K562 (cell line): ENCODE measurements at places on chromosomes 4 and X.

- H3K27ac ChIP-seq, result no peak overlapping the region
- H3K4me3 ChIP-seq, result no peak overlapping the region
- H3K27me3 ChIP-seq, result no peaks in the 10 kb centered on the region
- H3K36me3 ChIP-seq, result no peaks in the 10 kb centered on the region
- H3K4me1 ChIP-seq, result no peaks in the 10 kb centered on the region
Observed at GRCh38 chr4:5638316-5638715, 70.0 kb downstream of the EVC2 start.

DNA sequence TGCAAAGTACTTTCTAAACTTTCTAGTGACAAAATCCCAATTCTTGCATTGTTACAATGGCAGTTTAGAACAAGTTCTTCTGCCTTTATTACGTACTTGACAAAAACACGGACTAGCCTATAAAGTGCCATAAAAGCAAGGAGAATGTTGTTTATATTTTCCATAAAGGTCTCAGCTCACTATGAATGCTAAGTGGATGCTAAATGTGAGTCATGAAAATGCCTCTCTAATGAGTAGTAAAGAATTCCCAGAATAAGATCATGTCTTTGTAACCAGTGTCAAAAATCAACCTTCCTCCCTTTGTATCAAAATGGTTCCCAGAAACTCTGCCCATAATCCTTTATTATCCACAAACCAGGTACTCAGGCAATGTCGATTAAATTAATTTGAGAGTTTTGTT is 539.8 kb upstream of the SLIT2 start:
- H3K4me3 ChIP-seq, result no peak overlapping the region
- no peak overlapping the region for H3K27ac ChIP-seq
- no peaks in the 10 kb centered on the region for H3K4me1 ChIP-seq
- DNase-seq, result no peak
- no peaks in the 10 kb centered on the region for H3K27me3 ChIP-seq

DNA sequence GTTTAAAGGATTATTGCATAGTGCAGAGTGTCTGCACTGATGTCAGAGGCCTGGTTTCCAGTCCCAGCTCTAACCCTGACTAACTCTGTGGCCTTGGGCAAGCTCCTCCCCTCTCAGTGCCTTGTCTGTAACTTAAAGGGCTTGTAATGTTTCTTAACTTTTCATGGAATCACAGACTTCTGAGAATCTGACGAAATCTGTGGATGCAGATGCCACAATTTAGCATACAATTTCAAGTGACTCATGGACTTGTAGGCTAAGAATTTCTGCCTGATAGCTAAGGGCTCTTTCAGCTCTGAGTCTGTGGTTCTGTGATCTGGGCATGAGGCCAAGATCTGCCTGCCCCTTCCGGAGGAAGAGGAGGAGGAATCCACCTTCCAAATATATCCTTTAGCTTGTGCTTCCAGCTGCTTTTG is 236.9 kb downstream of the AR start:
- no peak overlapping the region; the same call in 2 of the 3 replicates for H3K27ac ChIP-seq
- no peaks in the 10 kb centered on the region for H3K4me1 ChIP-seq
- H3K36me3 ChIP-seq, result no peaks in the 10 kb centered on the region
- no peak overlapping the region for H3K4me3 ChIP-seq

DNA sequence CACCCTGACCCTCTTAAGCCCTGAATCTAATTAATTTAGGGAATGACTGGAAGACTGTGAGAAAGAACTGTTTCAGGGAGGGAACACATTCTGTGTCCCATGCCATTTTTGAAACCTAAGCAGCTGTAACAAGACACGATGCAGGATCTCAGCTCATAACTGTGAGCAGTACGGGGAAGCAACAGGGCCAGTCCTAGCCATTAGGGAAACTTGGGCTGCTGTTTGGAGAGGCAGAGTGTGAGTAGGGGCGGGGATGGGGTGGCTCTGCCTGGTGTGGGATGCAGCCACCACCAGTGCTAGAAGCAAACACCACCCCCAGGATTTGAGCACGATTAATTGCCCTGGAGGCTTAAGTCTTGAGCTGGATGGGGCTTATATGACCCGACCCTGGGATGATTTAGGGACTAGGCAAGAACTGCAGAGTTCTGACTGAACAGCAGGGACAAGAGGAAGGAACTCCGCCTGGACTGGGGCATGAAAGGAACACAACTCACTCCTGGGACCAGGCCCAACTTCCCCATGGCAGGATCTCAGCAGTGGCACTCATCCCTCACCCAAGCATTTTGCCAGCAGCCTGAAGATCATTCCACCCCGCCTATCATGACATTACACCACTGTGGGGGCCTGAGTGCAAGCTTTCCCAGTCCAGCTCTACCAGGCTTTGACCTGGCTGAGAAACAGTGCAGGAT is 43.1 kb downstream of the ATRX start:
- H3K4me1 ChIP-seq, result no peaks in the 10 kb centered on the region
- no peak for DNase-seq
- no peaks in the 10 kb centered on the region for H3K36me3 ChIP-seq
- H3K4me3 ChIP-seq, result no peak overlapping the region

- no peaks in the 10 kb centered on the region for H3K27me3 ChIP-seq
- no peak for DNase-seq
- H3K4me3 ChIP-seq, result no peak overlapping the region
Observed at GRCh38 chr4:145541346-145541745, 59.7 kb downstream of the SMAD1 start.

DNA sequence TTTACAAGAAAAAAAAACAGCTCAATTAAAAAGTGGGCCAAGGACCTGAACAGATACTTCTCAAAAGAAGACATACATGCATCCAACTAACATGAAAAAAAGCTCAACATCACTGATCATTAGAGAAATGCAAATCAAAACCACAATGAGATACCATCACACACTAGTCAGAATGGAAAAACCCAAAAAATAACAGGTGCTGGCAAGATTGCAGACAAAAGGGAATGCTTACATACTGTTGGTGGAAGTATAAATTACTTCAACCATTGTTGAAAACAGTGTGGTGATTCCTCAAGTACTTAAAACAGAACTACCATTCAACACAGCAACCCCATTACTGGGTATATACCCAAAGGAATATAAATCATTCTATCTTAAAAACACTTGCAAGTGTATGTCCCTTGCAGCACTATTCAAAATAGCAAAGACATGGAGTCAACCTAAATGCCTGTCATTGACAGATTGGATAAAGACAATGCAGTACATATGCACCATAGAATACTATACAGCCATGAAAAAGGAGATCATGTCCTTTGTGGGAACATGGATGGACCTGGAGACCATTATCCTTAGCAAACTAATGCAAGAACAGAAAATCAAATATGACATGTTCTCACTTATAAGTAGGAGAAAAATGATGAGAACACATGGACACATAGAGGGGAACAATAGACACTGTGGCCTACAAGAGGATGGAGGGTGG is 97.6 kb downstream of the RAB28 start:
- no peak overlapping the region for H3K27ac ChIP-seq
- no peak for DNase-seq
- no peak overlapping the region for H3K4me3 ChIP-seq
- no peaks in the 10 kb centered on the region for H3K27me3 ChIP-seq

- H3K27me3 ChIP-seq, result no peaks in the 10 kb centered on the region
- no peak for DNase-seq
- no peaks in the 10 kb centered on the region for H3K36me3 ChIP-seq
- H3K27ac ChIP-seq, result no peak overlapping the region
- no peaks in the 10 kb centered on the region for H3K4me1 ChIP-seq
- no peak overlapping the region for H3K4me3 ChIP-seq
Observed at GRCh38 chrX:122269243-122269781, 914.8 kb upstream of the GRIA3 start.

GRCh38 chr4:55321707-55322264 is 24.3 kb upstream of the SRD5A3 start:
- H3K27ac ChIP-seq, result no peak overlapping the region

DNA sequence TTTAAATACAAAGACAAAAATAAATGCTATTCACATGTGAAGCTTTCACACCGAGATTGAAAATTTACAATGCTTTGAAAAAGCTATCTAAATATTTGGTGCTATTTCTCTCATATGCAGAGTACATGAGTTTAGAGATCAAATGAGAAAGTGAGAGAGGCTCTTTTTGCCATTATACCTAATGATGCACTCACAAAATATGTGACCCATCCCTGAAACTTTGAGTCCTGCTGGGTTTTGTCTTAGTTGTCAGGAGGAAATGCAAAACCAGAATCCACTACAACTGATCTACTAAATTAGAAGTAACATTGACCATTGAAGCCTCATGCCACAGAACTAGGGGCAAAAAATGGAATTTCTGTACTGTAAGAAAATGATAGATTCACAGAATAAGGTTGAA is 251.7 kb downstream of the MAPK10 start:
- H3K27ac ChIP-seq, result no peak overlapping the region
- H3K4me3 ChIP-seq, result no peak overlapping the region
- no peaks in the 10 kb centered on the region for H3K4me1 ChIP-seq
- no peaks in the 10 kb centered on the region for H3K27me3 ChIP-seq
- no peak for DNase-seq
- H3K36me3 ChIP-seq, result no peaks in the 10 kb centered on the region

- no peak for DNase-seq
- H3K4me3 ChIP-seq, result no peak overlapping the region
- no peaks in the 10 kb centered on the region for H3K27me3 ChIP-seq
- no peaks in the 10 kb centered on the region for H3K36me3 ChIP-seq
Observed at GRCh38 chr4:108192056-108192455, 23.3 kb upstream of the LEF1 start.

DNA sequence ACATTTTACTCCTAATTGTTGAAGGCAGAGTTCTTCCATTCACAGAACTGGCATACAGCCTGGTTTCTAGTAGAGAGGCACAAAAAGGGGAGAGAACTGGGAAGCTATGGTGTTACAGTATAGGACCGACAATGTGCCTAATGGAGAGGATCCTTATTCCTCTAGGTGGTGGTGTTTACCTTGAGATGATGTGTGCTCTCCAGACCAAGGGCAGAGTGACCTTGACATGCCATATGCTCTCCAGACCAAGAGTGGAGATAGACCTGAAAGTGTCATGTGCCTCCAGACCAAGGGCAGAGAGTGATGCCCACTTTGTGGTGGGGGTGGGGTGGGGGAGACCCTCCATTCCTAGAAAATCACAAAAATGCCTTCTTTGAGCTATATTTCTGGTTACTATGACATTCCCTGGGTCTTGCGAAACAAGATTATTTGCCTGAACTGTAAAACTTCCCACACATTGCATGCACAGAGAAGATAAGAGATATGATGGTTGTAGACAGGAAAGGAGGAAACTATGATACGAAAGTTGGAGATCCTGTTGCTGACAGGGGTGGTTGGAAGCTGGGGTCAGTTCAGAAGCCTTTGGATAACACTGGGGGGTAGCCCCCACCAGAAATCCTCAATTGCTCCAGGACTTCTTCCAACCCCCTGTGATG is 119.7 kb downstream of the TEX13C start:
- no peak for DNase-seq
- no peaks in the 10 kb centered on the region for H3K27me3 ChIP-seq
- peak overlapping the region; percentile 82 for H3K27ac ChIP-seq
- H3K4me3 ChIP-seq, result no peak overlapping the region
- H3K4me1 ChIP-seq, result no peaks in the 10 kb centered on the region; the same call in 1 of the 2 replicates
- H3K36me3 ChIP-seq, result no peaks in the 10 kb centered on the region

- no peaks in the 10 kb centered on the region for H3K4me1 ChIP-seq
- H3K36me3 ChIP-seq, result no peaks in the 10 kb centered on the region
- no peaks in the 10 kb centered on the region for H3K27me3 ChIP-seq
- no peak overlapping the region for H3K4me3 ChIP-seq
- DNase-seq, result no peak
- H3K27ac ChIP-seq, result no peak overlapping the region
Observed at GRCh38 chr4:33107814-33108213, 2387.6 kb downstream of the PCDH7 start.

- H3K4me3 ChIP-seq, result no peak overlapping the region
- peaks cover 3% of the 10 kb centered on the region; the same call in 1 of the 2 replicates for H3K4me1 ChIP-seq
- no peak overlapping the region for H3K27ac ChIP-seq
- peak; percentile 52 for DNase-seq
- H3K27me3 ChIP-seq, result peaks cover 12% of the 10 kb centered on the region; the same call in 2 of the 3 replicates
- no peaks in the 10 kb centered on the region for H3K36me3 ChIP-seq
Observed at GRCh38 chr4:3047464-3048286, 26.7 kb downstream of the HTT-AS start.

DNA sequence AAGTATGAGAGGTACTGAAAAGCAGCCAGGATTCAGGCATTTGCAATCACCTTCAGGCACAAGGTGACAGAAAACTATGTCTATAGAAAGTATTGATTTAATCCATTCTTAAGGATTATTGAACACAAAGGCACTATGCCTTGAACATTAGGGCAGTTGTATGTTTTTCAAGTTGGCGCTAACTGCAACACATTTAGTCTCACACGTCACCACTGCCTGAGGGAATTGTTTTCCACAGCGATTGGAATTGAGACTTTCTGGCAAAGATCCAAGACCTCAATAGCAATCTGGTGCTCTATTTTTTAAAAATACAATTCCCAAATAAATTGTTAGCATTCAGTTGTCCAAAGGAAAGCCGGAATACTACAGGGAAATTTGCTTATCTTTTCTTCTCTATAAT is 52.7 kb upstream of the FTHL17 start:
- H3K27me3 ChIP-seq, result no peaks in the 10 kb centered on the region
- H3K4me1 ChIP-seq, result no peaks in the 10 kb centered on the region
- no peak for DNase-seq
- H3K4me3 ChIP-seq, result no peak overlapping the region
- H3K27ac ChIP-seq, result no peak overlapping the region

GRCh38 chr4:36337665-36338185 is 56.3 kb downstream of the DTHD1 start:
- H3K4me1 ChIP-seq, result no peaks in the 10 kb centered on the region
- no peak overlapping the region for H3K27ac ChIP-seq
- H3K4me3 ChIP-seq, result no peak overlapping the region
- H3K36me3 ChIP-seq, result no peaks in the 10 kb centered on the region
- H3K27me3 ChIP-seq, result no peaks in the 10 kb centered on the region

GRCh38 chr4:56857601-56858309 is 36.3 kb upstream of the SPINK2 start:
- no peak for DNase-seq
- H3K27ac ChIP-seq, result no peak overlapping the region
- H3K36me3 ChIP-seq, result no peaks in the 10 kb centered on the region
- peaks cover 4% of the 10 kb centered on the region; the same call in 1 of the 2 replicates for H3K27me3 ChIP-seq
- H3K4me1 ChIP-seq, result no peaks in the 10 kb centered on the region

DNA sequence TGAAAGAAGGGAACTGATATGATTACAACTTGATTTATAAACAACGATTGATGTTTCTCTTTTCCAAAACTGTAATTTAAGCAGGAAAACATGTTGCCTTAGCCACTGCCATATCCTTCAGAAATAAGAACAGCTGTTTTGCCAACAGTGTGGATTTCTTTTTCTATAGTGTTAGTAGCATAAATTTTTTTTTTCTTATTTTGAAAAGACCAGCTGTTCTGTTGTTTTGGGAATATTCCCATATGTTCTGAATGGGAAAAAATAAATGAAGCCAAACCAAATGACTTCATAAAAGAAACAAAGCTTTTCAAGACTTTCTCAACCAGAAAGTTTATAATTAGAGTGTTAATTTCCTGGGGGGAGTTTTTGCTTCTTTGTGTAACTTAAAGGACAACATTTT is 83.9 kb upstream of the ARHGAP24 start:
- no peak for DNase-seq
- no peak overlapping the region for H3K4me3 ChIP-seq
- no peaks in the 10 kb centered on the region for H3K4me1 ChIP-seq
- H3K27ac ChIP-seq, result no peak overlapping the region
